Stimulated activated CD4-positive, alpha-beta T cell treated with anti-CD3 and anti-CD28 coated beads, Interleukin-12 subunit alpha, Interleukin-12 subunit beta, amount 100 ng/mL, for 4 hours (primary cell): ENCODE measurements at places on chromosomes 7 and 10.

- no peak for DNase-seq
Measured at GRCh38 chr10:102800611-102801335, 36.4 kb downstream of the CYP17A1 start.

DNA sequence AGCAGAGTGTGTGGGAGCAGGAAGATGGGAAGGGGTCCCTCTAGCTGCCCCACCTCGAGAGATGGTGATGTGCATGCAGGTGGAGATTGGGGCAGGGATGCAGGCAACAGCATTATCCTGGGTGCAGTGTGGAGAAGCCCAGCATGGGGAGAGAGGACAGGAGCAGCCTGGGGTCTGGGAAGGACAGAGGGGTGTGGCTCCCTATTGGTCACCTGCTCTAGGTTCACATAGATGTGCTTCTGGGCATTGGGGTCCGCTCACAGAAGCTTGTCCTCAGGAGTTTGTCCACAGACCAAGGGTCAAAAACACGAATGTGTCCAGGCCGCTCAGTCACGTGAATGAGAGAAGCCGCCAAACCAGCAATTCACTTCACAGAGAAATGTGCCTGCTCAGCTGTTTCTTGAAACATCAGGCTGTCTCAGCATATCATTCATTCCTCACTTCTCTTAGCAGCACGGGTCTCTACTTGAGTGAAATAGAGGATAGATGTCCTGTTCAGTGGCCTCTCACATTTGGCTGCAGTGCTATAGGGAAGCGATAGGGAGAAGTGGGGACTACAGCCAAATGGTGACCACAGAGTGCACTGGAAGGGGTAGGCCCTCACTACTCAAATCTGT is 11.5 kb upstream of the SLC29A3 start:
- DNase-seq = no peak

DNA sequence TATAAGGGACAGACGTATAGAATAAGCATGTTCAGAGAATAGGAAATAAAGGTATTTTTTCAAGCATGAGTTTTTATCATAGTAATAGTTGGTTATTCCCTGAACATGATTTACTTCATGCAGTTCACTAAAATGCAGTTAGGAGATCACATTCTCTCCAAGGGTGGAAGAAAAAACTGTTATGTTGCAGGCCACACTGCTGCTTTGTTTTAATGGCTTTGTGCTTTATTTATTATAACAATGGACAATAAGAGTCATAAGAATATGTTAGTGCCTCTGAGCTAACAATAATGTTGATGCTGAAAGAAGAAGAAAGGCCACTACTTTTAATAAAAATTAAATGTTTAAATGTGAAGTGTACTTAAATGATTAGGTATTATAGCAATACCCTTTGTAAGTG is 78.5 kb upstream of the GATAD1 start:
- DNase-seq = no peak

DNA sequence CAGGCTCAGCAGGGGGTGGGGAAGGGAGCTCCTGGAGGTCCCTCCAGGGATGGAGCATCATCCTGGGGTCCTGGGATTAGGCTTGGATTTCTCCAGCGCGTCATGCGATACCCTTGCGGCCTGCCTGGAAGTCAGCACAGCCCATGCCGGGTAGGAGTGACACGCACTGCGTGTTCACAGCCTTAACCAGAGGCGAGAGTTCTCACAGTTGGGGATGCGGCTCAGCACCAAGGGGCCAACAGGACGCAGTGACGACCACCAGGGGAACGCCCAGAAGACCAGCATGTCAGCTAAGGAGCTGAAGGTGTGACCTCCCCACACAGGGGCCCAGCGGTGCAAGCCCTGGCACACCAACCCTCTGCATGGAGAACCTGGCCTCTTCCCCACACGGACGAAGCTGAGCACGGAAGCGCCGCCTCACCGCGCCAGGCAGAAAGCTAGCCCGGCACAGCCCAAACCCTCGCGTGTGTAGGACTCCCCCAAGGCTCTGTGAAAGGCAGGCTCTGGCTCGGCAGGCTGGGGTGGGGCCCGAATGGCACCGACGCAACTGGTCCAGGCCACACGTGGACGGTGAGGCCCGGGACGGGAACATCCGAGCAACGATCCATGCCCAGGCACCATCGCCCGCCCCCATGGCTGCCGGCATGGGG is 198.6 kb downstream of the ELFN1 start:
- no peak for DNase-seq

DNA sequence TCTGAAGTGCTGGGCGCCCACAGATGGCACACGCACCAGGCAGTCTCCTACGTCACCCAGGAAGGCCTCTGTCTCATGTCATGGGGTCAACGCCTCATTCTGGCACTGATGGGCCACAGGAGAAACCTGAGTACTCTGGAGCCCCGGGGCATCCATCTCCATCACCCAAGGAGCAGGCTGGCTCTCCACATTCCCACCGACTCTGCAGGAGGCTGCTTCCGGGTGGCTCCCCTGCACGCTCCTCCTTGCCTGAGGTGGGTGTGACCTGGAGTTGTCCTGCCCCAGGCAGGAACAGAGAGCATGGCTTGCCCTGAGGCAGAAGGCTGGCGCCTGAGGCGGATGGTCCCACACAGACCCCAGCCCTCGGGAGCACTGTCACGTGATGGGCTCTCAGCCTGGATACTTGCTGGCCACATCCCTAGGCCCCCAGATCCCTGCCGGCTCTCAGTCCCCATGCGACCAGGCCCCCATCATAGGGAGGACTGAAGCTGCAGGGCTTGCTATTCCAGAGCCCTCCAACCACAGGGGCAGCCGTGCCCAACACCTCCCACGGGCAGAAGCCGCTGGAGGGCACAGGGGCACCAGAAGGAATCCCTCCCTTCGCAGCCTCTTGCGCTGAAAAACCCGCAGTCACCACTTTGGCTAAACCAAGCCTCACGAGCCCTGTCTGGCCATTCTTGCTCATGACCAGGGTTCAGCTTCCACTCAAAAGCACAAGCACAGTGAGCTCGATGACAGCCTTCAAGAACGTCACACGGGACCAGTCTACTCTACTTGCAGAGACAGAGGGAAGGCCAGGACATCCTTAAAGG is 80.7 kb downstream of the MAD1L1 start:
- no peak for DNase-seq
